ENCODE measurements at places on chromosomes 1 and 21.
A peak's percentile ranks its signal among the peaks of the same experiment; 100 is the strongest.

- DNase-seq: no peak
Observed at GRCh38 chr21:41153443-41153842, 14.5 kb upstream of the BACE2 start.

GRCh38 chr1:201790261-201790660, 38.7 kb upstream of the IPO9 start:
- no peak for DNase-seq

GRCh38 chr1:204408602-204409001, 3.0 kb downstream of the PPP1R15B start:
- DNase-seq: no peak

DNA sequence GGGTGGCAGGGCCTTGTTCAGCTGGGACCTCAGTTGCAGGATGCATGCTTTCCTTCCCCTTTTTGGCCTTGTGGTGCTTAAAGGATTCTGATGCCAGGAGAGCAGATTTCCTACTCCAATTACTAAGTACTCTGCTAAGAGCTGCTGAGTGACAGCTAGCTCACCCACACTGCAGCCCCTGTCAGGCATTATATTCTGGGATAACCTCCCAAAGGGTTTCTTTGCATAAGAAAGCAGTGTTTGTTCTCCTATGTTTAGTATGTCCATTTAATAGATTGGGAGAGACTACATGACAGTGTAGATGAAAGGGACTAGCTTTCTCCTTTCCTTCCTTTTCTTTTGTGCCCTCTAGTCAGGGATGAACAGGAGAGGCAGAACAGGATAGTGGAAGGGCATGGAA, 100.7 kb downstream of the FAM78B start:
- DNase-seq: no peak

GRCh38 chr1:41383094-41383852, 22.0 kb downstream of the FOXO6 start:
- DNase-seq: peak; percentile 28

- DNase-seq: no peak
Observed at GRCh38 chr21:33973268-33973667, 57.7 kb upstream of the ATP5PO start.

DNA sequence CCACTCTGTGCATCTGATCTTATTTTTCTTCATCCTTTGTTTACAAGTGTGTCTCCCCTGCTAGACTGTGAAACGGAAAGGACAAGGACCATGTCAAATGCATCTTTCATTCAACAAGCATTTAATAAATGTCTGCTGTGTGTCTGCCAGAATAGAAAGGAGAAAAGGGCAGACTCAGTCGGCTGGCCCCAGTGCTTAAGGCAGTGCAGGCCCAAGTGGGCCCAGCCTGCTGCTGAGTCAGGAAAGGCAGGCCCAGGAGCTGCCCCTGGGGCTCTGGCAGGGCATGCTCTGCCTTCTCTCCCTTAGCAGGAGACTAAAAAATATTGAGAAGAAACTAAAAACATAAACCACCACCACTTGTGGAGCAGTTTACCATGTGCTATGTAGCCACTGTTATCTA, 38.1 kb downstream of the PLEKHA6 start:
- DNase-seq: no peak

DNA sequence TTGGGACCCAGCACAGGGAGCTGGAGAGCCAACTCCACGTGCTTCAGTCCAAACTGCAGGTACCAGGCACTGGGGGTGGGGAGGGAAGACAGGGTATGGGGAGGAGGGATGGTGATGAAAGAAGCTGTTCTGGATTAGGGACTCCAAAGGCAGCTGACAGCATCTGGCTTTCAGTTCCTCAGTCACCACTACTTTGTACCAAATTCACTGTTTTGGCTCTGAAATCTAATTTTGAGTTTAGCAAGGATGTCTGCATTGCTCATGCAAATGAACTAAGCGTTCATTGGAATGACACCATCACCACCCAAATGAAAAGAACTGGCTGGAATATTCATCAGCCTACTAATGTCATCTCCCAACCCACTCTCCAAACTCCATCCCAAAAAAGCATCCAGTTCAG, 8.7 kb downstream of the C1orf74 start:
- DNase-seq: no peak

DNA sequence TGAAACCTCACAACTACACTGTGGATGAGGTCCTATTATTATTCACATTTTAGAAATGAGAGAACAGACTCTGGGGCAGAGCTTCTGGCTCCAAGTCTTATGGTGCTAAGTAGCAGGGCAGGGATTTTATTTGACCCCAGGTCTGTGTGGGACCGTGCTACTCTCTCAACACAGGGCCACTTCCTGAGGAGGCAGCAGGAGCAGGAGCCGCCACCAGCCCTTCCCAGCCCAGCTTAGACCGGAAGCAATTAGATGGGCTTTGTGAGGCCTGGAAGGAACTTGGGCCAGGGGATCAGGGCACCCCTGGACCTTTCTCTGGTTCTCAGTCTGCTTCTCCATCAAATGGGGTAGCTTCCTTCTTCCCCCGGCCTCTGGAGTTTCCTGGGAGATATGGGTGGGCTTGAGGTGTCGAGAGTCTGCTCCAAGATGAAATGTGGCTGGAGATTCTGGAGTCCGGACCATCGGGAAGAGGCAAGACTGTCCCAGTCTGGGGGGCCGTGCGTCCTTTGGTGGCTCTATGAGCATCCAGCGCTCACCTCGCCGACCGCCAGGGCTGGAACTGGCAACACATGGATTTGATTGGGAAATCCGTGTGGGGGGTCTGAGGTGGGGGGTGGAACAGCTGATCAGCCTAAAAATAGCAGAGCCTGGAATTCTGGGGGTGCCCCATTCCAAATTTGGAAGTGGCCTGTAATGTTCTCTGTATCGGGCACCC, 136.8 kb downstream of the FOXD2 start:
- DNase-seq: peak; percentile 60

DNA sequence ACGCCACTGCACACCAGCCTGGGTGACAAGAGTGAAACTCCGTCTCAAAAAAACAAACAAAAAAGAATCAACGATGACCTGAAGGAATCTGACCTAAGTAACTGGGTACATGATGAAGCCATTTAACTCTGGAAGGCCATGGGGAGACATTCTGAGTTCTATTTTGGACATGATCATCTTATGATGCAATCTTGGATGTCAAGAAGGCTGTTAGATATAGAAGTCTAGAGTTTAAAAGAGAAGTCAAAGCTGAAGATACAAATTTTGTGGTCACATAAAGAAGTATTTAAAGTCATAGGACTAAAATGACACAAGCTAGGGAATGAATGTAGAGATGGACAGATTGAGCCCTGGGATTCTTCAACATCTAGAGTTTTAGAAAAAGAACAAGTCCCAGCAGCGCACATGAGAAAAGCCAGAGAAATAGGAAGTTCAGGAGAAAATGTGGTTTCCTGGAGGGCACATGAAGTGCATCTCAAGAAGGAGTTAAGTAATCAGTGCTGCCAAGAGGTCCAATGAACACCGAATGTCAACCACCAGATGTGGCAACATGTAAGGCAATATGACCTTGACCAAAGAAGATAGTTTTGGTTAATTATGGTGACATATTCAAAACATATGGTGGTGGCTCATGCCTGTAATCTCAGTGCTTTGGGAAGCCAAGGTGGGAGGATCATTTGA, 26.8 kb downstream of the ELK4 start:
- DNase-seq: no peak

GRCh38 chr21:23218667-23219066, 2220.5 kb downstream of the NCAM2 start:
- no peak for DNase-seq

GRCh38 chr1:54818461-54819194, 17.5 kb upstream of the TTC22 start:
- peak; percentile 14 for DNase-seq

GRCh38 chr1:167454894-167455785, 63.2 kb downstream of the CD247 start:
- peak; percentile 45 for DNase-seq

DNA sequence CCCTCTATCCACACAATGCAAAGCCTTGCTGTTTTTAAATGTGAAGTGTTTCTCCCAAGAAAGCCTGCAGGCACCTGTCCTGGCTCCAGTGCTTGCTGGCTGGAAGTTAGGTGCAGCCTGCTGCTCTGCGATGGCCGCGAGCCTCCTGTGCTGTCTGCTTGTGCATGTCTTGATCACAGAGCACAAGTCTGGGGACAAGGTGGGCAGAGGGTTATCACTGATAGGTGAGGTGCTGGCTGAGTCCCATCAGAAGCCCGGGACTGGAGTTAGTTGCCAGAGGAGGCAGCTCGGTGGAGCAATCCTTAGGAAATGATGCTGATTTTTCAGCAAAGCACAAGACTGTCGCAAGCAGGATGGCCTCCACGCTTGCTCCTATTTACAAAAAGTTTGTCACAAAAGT, 137.8 kb upstream of the AJAP1 start:
- no peak for DNase-seq

DNA sequence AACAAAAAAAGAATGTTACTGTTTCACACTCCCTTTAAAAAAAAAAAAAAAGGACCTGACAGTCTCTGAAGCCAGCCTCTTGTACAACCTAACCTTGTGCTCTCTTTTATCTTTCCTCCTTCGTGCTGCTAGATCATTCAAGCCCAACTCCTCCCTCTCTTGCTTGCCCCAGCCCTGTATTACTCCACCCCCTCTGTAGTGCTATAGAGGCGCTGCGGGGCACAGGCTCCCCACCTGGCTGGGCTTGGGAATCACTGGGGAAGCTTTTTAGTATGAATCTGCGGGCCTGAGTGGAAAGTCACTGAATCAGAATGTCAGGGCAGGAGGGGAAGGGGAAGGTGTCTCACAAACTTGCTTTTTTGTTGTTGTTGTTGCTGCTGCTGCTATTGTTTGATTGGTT, 383.7 kb upstream of the CAMK1G start:
- DNase-seq: no peak

- DNase-seq: peak; percentile 48
Observed at GRCh38 chr1:37720231-37721130, 28.2 kb downstream of the CDCA8 start.

GRCh38 chr1:39332291-39332690, 127.8 kb downstream of the MACF1 start:
- DNase-seq: no peak

DNA sequence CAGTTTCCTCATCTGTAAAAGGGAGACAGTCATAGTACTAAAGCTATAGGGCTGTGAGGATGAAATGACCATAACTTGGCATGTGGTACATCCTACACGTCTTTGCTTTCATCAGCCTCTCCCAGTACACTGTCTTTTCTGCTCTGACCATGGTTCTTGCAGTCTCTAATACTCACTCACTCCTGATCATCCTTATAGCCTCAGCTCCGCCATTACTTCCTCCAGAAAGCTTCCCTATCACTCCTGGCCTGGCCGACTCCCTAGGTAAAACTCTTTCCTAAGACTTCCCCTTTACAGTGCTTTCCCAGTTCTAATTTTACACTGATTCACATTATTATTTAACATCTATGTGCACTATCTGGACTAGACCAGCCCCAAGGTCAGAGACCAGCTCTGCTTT, 5.0 kb upstream of the MRPL24 start:
- no peak for DNase-seq

- DNase-seq: no peak
Observed at GRCh38 chr1:234237393-234237792, 135.9 kb upstream of the COA6 start.

GRCh38 chr1:46817814-46818213, 19.0 kb downstream of the CYP4B1 start:
- DNase-seq: no peak

- DNase-seq: no peak
Observed at GRCh38 chr1:30691480-30691879, 31.9 kb downstream of the MATN1 start.

- no peak for DNase-seq
Observed at GRCh38 chr1:165886983-165887382, 59.6 kb downstream of the UCK2 start.

DNA sequence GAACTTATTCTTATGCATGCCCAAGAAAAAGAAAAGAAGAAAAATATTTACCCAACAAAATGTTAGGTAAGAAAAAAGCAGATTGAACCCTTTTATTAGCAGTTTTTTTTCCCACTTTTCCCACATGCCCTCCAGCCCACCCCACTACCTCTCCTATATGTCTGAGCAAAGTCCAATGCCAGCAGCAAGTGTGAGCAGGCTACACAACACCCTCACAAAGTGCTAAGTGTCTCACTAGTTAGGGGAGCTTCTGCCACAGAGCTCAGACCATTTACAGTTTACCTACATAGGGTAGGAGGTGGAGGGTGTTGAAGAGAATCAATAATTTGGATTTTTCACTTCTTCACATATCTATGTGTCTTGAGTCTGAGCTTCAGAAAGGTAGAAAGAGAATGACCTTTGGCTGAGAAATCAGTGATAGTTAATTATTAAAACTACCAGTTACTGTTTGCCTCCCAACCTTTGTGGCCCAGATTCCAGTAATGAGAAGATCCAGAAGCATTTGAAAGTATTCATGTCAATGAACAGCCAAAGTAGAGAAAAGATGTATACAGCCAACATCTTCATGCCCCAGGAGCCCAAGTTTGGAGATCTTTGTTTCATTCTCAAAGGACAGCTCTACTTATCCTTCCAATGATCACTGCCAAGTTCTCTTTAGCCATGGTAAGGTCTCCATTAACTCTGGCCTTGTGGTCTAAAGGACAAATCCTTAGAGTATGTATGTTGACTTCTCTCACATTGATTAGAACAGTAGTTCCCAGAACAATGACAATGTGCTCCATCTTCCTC, 26.2 kb downstream of the OR10J5 start:
- no peak for DNase-seq

- no peak for DNase-seq
Observed at GRCh38 chr1:97364086-97364485, 556.7 kb downstream of the DPYD start.

DNA sequence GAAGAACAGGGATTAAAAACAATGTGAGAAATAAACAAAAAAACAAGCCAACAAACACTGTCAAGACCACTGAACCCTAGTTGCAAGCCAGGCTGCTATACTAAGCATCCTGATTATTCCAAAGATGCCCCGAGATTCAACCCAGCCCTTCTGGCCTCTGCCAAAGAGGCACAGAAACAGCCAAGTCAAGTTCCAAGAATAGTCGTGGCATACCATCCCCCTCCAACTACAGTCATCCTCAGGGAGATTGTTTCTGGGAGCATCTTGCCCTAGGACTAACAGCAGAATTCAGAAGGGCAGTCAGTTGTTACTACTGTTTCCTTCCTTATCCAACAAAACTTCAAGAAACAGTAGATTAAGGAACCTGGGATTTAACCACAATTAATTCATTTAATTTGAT, 52.3 kb downstream of the ABL2 start:
- DNase-seq: no peak

GRCh38 chr1:151859891-151860293, 6.4 kb upstream of the THEM5 start:
- DNase-seq: no peak

DNA sequence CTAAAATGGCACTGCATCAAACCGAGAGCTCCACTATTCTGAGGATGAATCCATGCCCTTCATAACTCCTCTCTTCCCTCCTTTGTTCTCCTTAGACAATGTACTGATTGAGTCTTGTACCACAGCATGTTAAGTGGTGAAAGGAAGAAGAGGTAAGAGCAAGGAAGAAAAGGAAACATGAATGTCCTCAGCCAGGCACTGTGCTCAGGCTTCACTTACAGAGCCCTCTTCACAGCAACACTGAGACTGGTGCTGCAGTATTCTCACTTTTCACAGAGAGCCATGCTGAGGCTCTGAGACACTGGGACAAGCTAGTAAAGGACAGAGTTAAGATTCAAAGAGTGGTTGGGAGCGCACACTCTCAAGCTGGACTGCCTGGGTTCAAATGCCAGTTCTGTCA, 143.5 kb downstream of the AKT3 start:
- DNase-seq: no peak

GRCh38 chr1:117147856-117148588, 26.5 kb upstream of the TRIM45 start:
- peak; percentile 39 for DNase-seq

GRCh38 chr1:224594360-224594759, 21.8 kb upstream of the CNIH3 start:
- no peak for DNase-seq

Data from SJSA1 (cell line).